ENCODE measurements at places on chromosomes 2 and 18.

DNA sequence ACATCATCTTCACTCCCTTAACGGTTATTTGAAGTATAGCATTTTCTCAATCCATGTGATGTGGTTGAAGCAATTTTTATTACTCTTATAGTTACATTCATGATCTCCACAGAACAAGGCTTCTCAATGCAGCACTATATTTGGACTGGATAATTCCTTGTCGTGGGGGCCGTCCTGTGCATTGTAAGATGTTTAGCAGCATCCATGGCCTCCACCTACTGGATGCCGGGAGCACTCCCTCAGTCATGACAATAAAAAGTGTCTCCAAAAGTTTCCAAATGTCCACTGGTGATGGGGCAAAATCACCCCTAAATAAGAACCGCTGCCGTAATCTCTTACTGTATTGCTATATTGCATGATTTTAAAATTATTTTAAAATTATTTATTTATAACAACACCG, 110.6 kb upstream of the DDX18 start:
- no peak for DNase-seq

GRCh38 chr2:112777036-112777435, 7.3 kb downstream of the IL1A start:
- DNase-seq, result no peak

GRCh38 chr2:72937356-72937669, 20.0 kb downstream of the EMX1 start:
- DNase-seq, result peak; percentile 43

- no peak for DNase-seq
Observed at GRCh38 chr2:9654452-9655100, 23.8 kb upstream of the YWHAQ start.

GRCh38 chr2:172513935-172514586, 41.8 kb upstream of the PDK1 start:
- DNase-seq, result no peak

DNA sequence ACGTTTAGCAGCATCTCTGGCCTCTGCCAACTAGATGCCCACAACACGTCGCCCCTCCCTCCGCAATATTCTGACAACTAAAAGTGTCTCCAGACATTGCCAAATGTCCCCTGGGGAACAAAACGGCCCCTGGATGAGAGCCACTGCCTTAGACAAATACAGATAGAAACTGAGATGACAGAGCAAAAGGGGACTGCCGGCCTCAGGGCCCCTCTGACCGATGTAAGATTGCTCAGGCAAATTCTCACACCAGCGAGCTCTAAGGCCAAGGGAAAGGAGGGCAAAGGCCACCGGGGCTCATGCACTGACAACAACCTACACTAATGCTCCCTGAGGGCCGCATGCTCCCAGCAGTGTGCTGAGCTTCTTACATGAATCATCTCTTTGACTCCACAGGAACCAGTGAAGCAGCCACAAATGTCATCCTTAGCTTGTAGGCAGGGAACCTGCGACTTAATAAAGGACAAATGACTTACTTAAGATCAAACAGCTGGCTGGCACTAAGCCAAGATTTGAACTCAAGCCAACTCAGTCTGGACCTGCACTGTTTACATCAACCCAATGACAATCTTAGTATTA, 228.5 kb downstream of the TTC32 start:
- DNase-seq, result no peak

DNA sequence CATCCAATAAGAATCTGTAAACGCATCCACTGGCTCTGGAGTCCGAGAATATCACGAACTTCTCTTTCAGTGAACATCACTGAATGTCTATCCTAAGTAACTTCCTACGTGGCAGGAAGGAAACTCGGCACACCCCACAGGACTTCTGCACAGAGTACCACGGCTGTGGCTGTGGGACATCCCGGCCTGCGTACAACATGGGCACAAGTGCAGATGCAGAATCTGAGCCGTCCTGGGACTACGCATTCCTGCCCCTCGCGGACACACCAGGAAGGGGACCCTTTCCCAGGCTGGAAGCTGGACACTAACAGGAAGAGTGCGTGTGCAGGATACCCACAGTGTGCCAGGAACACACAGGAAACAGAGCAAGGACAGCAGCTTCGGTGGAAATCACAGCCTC, 60.6 kb downstream of the ZNF516 start:
- DNase-seq, result no peak
